ENCODE measurements at places on chromosomes 5 and 9.

DNA sequence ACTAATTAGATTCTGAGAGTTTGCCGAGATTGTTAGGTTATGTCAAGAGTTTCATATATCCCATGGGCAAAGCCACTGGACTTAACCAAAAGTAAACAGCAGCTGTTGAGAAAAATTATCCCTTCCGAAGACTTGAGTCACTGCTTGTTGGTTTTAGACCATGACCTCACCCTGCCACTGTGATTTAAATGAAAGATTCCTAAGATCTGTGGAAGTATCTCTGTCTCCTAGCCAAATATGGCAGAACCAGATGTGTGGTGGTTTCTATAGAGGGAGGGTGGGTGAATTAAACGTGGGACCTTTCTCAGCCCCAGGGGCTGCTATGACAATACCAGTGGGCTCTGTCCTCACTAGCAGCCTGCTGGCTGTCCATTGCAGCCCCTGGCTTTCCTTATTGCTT, 19.3 kb downstream of the DMRT3 start:
- no peak for DNase-seq

DNA sequence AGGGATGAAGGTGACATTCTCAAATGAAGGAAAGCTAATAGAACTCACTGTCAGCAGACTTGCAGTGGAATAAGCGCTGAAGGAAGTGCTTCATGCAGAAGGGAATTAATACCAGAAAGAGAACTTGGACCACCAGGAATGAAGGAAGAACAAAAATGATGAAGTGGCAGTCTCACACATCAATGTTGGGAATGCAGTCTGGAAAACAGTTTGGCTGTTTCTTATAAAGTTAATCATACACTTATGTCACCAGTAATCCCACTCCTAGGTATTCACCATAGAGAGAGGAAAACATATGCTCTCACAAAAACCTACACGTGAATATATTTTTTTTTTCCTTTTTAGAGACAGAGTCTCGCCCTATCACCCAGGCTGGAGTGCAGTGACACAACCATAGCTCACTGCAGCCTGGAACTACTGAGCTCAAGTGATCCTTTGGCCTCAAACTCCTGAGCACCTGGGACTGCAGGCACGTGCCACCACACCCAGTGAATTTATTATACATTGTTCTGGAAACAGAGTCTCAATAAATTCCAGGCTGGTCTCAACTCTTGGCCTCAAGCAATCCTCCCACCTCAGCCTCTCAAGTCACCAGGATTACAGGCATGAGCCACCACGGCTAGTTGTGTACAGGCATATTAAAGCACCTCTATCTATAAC, 81.2 kb downstream of the ROR2 start:
- DNase-seq, result no peak

- DNase-seq, result no peak
These were observed 1.4 kb upstream of the HNRNPH1 start for GRCh38 chr5:179624841-179625271.

- no peak for DNase-seq
These were observed 71.3 kb downstream of the PPARGC1B start for GRCh38 chr5:149801307-149801990.

GRCh38 chr5:169609716-169610115, 26.1 kb downstream of the SPDL1 start:
- DNase-seq, result no peak

DNA sequence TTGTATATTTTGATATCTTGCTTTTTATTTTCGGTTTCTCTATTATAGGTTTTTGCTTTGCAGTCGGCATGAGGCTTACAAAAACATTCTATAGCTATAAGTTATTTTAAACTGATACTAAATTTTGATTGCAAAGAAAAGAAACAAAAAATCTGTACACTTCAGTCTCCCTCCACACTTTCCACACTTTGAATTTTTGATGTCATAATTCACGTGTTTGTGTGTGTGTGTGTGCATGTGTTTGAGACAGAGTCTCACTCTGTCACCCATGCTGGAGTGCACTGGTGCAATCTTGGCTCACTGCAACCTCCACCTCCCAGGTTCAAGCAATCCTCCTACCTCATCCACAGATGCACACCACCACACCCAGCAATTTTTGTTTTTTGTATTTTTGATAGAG, 124.9 kb downstream of the MRPS30 start:
- DNase-seq, result no peak

GRCh38 chr5:76475385-76475784, 72.3 kb downstream of the IQGAP2 start:
- DNase-seq, result no peak

- no peak for DNase-seq
These were observed 19.2 kb downstream of the SLC23A1 start for GRCh38 chr5:139363937-139364336.

- DNase-seq, result no peak
These were observed 9.7 kb upstream of the PSMD5 start for GRCh38 chr9:120852240-120853010.

DNA sequence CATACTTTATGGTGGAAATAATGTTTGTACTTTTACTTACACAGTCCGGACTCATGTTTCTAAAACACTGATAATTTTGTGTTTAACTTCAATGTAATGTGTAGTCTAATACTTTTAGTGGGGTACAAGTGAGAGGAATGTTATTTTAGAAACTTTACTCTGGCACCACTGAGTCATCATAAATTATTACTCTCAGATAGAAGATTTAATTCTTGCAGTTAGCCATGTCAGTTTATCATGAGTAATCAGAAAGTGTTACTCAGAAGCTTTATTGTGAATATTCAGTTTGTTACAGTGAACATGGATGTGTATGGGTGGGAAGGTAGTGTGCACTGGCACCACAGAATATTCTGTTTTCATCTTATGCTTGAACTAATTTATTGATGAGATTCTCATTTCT, 20.0 kb downstream of the OGN start:
- DNase-seq, result no peak

DNA sequence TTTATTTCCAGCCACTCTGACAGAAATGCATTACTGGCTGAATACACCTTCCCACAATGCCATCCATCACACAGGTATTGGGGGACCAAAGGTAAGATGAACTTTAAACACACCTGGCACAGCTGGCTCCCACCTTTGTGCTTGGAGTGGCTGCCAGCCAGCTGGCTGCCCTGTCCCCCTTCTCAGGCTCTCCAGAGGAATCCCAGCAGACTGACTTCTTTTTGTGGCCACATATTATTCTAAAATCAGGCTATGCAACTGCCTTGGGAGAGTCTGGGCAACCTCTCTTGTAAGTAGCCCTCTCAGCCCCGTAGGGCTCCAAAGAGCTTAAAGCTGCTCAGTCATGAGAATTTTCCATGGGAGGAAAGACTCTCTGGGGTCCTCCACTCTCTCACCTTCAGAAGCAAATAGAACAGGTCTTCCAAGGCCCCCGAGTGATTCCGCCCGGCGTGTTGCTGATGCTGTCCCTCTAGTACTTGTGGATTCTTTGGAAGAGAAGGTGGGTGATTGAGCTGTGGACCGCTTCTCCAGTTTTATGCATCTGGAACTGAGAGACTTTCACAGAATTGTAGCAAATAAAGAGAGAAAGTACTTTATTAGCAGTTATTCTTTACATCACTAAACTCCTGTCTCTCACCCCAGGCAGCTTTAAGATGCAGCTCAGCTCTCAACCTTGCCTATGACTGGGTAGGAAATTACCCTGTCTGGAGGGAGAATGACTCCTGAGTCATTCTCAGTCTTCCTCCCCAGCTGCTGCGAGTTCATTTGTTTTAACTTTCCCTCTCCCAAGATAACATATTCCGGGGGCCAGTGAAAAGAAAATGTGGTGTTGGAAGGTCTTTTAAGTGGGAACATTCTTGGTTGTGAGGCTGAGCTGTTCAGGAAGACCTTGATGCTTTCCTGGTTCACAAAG, 159.4 kb upstream of the PITX1 start:
- DNase-seq, result no peak

- DNase-seq, result no peak
These were observed 9.6 kb upstream of the CATSPER3 start for GRCh38 chr5:134957920-134958608.

- DNase-seq, result no peak
These were observed 232.9 kb upstream of the MVB12B start for GRCh38 chr9:126093771-126094170.

DNA sequence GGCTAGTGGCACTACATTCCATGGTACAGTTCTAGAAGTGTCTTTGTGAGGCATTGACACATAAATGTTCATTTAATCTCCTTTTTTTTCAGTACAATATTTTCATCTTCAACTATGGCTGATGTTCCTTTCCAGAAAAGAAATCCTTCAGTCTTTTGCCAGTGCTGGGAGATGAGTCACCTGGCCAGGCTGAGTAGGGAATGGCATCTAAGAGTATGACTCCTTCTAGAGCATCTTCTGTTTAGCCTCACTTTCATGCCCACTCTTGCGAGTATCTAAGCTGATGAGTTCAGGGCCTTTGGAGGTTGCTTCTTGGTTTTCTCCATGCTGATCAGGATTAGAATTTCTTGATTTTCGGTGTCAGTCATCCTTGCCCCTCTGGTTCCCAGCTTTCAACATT, 124.4 kb downstream of the SLC28A3 start:
- DNase-seq, result no peak

- no peak for DNase-seq
These were observed 806 bp upstream of the CDC42SE2 start for GRCh38 chr5:131262953-131263541.

DNA sequence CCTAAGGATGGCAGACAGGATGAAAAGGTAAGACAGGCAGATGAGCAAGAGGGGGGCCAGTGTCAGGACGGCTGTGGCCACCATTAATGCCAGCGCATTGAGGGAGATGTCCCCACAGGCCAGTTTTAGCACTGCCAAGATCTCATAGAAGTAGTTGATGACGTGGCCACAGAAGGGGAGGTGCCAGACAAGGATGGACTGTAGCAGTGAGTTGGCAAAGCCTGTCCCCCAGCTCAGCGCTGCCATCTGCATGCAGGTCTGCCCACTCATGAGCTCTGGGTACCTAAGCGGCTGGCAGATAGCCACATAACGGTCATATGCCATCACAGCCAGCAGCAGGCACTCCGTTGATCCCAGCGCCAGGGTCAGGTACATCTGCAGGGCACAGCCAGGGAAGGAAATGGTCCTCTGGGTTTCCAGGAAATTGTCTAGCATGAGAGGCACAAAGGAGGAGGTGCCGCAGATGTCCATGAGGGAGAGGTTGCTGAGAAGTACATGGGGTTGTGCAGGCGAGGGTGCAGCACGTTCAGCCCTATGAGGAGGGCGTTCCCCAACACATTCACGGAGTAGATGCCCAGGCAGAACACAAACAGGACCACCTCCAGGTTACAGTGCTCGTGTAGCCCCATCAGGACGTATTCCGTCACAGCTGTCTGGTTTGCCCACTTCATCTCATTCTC, 10.8 kb downstream of the OR13J1 start:
- no peak for DNase-seq

DNA sequence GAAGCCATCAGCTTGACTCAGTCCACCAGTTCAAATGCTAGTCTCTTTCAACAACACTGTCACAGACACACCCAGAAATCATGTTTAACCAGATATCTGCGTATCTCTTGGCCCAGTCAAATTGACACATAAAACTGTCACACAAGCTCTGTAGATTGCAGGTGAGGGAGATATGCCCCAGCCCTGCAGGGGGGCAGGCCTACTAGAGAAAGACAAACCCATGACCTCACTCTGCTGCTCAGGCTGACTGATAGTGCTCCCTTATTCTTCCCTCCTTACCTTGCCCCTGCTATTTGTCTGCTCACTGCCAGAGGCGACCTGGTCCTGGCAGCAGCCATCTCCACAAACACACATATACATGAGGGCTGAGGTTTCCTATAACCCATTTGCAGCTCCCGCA, 351.3 kb downstream of the DRD1 start:
- no peak for DNase-seq

DNA sequence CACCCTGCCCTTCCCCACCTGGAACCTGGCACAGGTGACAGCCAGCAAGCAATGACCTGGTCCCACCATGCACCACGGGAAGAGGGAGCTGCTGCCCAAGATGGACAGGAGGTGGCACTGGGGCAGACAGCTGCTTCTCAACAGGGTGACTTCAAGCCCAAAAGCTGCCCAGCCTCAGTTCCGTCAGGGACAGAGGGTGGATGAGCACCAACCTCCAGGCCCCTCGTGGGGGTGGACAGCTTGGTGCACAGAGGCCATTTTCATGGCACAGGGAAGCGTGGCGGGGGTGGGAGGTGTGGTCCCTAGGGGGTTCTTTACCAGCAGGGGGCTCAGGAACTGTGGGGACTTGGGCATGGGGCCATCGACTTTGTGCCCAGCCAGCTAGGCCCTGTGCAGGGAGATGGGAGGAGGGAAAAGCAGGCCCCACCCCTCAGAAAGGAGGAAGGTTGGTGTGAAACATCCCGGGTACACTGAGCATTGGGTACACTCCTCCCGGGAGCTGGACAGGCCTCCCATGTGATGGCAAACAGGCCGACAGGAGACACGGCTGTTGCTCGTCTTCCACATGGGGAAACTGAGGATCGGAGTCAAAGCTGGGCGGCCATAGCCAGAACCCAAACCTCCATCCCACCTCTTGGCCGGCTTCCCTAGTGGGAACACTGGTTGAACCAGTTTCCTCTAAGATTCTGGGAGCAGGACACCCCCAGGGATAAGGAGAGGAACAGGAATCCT, 1.9 kb downstream of the CEL start:
- no peak for DNase-seq

GRCh38 chr5:151903243-151903653, 21.4 kb downstream of the GLRA1 start:
- no peak for DNase-seq

- no peak for DNase-seq
These were observed 31.6 kb upstream of the RFK start for GRCh38 chr9:76425677-76426453.

DNA sequence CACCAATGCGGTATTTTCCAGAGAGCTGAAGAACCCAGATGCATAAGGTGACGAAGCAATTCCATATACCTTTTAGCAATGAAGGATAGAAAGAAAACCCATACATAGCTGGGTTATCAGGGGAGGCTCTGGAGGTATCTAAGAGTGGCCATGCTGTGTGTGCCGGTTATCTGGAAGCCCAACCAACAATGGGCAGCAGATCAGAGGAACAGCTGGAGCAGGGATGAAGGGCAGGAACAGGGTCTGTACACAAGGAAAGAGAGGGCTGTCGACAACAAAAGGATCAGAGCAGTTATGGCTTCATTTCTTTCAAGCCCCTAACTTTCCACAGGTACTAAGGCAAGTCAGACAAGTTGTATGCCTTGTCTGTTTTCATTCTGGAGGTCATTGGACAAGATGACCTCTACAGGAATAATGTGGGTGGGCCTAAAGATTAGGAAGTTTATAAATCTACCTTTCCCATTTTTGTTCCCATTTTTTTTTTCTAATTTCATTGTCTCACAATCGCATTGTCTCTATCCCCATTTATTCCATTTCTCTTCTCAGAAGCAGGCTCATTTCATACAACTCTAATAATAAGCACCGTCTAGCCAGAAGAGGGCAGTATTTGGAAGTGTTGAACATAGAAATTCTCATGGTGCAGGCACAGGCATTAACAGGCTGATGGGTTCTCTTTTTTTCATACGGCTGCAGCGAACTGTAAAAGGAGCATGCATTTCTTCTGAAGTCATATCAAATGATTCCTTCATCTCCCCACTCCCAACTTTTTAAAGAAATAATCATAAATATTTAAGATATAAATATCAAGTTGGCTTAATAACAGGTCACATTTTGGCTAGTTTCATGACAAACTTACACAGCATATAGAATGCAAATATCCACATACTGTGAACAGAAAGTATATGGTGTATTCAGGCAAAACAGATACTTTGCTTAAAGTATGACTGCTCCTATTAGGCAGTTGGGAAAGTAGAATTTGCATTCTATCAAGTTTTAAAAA, 63.5 kb downstream of the ZNF474 start:
- no peak for DNase-seq

GRCh38 chr5:158389786-158390185, 530.8 kb upstream of the CLINT1 start:
- DNase-seq, result no peak

Measured in activated CD4-positive, alpha-beta T cell treated with anti-CD3 and anti-CD28 coated beads, Interleukin-2, amount 50 U/mL, for 4 hours (primary cell).